ENCODE measurements at places on chromosomes 1 and 21.

DNA sequence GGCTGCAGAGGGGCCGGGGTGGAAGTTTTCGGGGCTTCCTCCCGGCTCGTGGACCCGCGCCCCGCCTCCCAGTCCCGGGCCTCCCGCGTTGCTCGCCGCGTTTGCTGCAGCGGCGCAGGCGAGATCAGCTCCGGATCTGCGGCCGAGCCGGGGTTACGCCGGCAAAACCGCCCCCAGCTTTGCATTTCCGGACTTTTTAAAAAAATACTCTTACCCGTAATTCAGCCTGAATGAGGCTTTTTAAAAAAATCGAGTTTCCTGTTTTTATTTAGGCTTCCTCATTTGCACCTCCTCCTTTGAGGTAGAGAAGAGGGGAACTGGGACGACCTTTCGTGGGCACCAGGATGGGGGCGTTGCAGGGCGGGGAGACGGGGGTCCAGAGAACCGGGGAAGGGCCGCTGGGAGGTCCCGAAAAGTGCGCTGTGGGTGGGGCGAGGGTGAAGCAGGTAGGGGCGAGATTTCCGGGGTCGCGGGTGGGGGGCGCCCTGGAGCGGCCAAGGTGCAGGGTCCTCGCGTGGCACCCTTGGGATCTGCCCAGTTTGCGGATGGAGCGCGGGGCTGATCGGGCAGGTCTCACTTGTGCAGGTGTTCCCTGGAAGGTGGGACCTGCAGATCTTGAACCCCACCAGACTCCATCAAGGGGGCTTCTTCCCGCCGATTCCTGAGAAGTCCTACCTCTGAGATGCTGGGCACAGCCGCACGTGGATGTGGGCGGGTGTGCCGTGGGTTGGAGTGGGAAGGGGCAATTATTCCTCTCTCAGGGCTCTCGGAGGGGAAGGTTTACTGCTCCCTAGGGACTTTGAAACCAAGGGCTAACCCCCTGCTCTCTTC lies 1.1 kb downstream of the PIK3CD start:
- DNase-seq = peak; percentile 57

GRCh38 chr1:30514137-30514654 lies 209.2 kb downstream of the MATN1 start:
- DNase-seq = no peak

DNA sequence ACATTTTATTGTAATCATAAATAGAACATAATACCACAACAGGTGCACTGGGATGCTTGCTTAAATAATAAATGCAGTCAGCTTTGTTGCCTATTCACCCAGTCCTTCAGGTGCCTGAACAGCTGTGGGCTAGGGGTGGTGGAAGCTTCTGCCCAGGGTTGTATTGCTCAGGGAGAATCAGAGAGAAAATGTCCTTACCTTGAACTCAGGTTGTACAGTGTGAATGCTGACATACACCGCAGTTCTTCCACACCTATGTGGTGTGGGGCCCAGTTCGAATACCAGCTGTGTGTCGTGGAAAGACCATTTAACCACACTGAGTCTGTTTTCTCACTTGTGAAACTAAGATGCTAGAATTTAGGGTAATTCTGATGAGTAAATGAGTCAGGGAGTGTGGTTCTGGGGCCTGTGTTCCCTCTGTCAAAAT lies 115.7 kb upstream of the ATP1A1 start:
- no peak for DNase-seq

GRCh38 chr21:39386194-39386593 lies 37.3 kb upstream of the HMGN1 start:
- no peak for DNase-seq

- DNase-seq = no peak
Observed at GRCh38 chr1:209607795-209608178, 24.3 kb downstream of the CAMK1G start.

- no peak for DNase-seq
Observed at GRCh38 chr1:153343811-153344717, 4.6 kb downstream of the PGLYRP4 start.

DNA sequence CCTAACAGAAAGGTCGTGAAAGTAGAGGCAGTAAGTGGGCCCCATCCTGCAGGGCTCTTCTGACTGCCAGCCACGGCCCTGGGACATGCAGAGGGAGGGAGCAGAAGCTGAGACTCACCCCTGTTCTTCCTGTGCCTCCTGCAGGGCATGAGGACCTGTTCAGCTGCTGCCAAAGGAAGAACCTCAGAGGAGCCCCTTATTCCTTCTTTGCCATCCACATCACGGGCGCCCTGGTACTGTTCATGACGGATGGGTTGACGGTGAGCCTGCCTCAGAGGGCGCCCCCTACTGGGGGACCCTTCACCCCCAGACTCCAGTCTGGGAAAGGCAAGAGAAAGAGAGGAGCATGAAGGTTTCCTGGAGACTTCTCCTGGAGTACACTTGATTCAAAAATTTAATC lies 47.1 kb downstream of the ELK4 start:
- no peak for DNase-seq

DNA sequence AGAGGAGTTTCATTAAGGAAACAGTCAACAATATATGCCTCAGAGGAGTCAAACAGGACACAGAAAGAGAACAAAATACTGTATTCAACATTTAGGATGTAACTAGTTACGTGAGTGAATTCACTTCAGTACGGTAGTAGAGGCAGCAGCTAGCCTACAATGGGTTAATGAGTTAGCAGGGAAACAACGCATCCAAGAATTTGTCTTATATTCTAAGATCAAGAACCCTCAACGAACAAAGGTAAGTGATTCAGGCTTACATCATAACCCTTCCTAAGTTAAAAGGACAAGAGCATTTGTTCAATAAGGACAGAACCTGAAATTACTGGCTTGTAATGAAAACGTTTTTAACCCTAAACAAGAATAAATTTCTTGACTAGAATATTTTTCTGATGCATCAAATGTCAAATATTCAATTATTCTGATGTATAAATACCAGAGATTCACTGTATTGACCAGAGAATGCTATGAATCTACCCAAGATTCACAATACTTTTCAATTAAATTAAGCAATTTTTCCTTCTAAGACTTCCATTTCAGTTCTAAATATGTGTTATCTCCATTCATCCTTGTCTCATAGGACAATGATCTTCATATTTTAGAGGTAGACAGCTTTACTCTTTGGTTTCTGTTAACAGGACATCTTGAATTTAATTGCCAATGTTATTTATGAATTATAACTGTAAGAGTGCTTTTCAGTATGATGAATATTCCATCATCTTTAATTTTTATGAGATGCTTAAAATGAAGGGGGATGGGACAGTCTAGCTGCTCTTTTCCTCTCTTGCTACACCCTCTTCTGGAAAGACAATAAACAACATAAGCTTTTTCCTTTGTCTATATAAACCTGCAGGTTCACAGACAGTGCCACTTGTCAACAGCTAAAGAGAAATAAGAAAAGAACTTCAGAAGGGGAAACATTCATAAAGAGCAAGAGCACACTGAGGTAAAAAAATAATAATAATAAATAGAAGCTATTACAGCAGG lies 209.5 kb downstream of the SMYD3 start:
- DNase-seq = no peak

DNA sequence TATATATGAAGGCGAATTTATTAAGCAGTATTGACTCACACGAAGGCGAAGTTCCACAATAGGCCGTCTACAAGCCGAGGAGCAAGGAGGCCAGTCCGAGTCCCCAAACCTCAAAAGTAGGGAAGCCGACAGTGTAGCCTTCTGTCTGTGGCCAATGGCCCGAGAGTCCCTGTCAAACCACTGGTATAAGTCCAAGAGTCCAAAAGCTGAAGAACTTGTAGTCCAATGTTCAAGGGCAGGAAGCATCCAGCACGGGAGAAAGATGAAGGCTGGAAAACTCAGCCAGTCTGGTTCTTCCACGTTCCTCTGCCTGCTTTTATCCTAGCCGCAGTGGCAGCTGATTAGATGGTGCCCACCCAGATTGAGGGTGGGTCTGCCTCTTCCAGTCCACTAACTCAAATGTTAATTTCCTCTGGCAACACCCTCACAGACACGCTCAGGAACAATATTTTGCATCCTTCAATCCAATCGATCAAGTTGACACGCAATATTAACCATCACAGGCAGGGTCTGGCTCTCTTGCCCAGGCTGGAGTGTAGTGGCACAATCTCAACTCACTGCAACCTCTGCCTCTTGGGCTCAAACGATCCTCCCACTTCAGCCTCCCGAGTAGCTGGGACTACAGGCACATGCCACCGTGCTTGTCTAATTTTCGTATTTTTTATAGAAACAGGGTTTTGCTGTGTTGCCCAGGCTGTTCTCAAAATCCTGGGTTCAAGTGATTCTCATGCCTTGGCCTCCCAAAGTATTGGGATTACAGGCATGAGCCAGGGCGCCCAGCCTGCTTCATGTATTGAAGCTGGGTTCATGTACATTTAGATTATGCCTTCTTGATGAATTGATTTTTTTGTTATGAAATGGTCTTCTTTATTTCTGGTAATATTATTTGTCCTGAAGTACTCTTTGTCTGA lies 85.3 kb downstream of the DHRS3 start:
- no peak for DNase-seq

All from CD4-positive, alpha-beta T cell (primary cell).